Stimulated activated CD8-positive, alpha-beta memory T cell treated with anti-CD3 and anti-CD28 coated beads, Interleukin-7, amount 100 ng/mL, for 24 hours (primary cell): ENCODE measurements at places on chromosomes 1 and 21.

GRCh38 chr1:231407547-231408396, 14.3 kb downstream of the EGLN1 start:
- no peak for DNase-seq

- DNase-seq = no peak
Observed at GRCh38 chr1:99737016-99737415, 29.4 kb downstream of the FRRS1 start.

DNA sequence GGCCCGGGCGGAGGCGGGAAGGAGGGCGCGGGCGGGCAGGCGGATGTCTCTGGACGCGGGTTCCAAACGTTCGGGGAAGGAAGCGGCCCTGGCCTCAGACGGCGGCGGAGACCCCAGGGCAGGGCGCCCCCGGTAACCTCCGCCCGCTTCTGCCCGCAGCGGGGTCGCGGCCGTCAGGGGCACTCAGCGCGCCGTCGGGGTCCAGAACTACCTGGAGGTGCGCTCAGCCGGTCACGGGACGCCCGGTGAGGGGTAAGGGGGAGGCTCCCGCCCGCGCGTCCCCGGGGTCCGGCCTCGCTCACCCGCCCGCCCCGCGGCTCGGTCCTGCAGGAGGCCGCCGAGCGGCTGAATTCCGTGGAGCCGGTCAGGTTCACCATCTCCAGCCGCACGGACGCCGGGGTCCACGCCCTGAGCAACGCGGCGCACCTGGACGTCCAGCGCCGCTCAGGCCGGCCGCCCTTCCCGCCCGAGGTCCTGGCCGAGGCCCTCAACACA, 406 bp downstream of the PUSL1 start:
- no peak for DNase-seq

DNA sequence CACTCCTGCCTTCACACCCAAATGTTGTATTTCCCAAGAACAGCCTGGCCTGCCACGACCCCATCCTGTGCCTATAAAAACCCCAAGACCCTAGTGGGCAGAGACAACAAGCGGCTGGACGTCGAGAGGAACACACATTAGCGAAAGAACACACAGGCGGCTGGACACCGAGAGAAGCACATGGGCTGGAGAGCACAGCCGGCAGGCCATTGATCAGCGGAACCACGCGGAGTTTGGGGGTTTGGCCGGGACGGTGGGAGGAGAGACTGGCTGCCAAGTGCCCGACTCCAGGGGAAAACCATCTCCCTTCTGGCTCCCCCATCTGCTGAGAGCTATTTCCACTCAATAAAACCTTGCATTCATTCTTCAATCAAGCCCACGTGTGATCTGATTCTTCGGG, 10.4 kb upstream of the DESI2 start:
- no peak for DNase-seq

DNA sequence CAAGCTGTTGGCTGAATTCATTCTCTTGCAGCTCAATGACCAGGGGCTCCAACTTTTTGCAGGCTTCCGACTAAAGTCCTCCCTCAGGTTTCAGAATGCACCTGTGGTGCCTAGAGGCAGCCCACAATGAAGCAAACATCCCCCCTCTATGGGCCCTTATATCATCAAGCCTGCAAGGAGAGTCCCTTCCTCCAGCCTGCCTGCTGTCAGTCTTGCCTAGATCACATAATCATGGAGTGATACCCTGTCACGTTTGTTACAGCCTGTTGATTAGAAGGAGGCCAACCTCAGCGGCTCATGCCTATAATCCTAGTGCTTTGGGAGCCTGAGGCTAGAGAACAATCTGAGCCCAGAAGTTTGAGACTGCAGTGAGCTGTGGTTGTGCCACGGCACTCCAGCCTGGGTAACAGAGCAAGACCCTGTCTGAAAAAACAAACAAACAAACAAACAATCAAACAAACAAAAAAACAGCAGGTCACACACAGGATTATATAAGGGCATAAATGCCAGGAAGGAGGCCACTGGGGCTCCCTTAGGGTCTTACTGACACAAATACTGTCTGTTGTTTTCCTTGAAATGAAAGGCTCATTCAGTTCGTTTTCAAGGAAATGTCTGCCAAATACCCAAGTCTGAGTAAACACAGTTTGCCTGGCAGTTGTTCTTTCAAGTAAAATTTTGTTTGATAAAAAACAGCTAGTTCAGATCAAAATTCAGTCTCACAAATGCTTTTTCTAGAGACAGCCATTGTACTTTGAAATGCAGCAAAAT, 4.7 kb upstream of the SPRR3 start:
- no peak for DNase-seq

GRCh38 chr1:180143359-180143758, 11.3 kb upstream of the QSOX1 start:
- DNase-seq = no peak

DNA sequence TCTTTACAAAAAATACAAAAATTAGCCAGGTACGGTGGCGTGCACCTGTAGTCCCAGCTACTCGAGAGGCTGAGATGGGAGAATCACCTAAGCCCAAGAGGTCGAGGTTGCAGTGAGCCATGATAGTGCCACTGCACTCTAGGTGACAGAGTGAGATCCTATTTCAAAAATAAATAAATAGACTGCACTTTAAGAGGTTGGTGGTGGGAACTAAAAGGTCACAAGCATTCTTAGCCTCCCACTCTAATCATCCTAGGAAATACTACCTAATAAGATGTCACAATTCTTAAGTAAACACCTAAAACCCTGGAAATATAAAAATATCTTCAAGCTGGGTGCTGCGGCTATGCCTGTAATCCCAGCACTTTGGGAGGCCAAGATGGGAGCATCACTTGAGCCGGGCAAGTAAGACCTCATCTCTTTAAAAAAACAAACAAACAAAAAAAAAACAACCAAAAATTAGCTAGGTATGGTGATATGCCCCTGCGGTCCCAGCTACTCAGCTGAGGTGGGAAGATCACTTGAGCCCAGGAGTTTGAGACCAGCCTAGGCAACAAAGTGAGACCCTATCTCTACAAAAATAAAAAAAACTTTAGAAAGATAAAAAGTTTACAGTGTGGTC, 4.1 kb downstream of the DCAF8 start:
- no peak for DNase-seq

- DNase-seq = no peak
Observed at GRCh38 chr1:19110257-19110927, 99.7 kb downstream of the UBR4 start.

DNA sequence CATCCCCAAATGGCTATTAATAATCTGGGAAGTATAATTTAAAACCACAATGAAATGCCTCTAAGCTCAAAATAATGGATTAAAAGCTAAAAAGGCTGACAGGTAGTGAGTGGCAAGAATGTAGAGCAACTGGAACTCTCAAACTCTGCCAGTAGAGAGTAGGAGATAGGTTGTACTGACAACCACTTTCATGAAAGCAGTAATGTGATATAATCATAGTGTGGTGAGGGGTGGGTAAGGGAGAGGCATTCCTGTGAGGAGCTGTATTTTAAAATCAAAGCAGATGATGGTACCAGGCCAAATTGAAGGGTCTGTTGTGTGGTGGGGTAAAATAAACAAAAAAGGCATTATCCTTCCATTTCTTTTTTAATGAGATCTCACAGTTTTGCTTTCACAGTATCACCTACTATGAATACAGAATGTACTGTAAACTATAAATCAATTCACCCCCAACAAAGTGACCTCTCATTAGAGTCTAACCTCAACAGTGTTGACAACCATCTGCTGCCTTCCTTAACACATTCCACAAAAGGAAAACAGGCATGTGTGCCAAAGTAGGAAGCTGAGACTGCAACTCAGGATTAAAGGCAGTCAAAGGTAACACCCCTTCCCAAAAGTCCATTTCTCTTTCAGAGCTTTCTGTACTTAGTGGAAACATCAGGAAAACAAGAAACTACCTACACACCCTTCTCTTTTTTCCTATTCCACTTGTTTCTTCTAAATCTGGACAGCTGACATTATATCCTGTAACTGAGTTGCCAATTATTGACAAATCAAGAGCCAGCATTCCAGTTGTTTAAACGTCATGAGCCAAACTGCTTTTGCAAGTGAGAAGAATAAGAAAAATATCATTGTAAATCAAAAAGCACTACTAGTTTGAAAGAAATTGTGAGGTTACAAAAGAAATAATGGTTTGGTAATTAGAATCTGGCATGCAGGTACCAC, 130.8 kb downstream of the FAF1 start:
- no peak for DNase-seq

- DNase-seq = no peak
Observed at GRCh38 chr1:18599086-18599485, 31.6 kb upstream of the PAX7 start.

DNA sequence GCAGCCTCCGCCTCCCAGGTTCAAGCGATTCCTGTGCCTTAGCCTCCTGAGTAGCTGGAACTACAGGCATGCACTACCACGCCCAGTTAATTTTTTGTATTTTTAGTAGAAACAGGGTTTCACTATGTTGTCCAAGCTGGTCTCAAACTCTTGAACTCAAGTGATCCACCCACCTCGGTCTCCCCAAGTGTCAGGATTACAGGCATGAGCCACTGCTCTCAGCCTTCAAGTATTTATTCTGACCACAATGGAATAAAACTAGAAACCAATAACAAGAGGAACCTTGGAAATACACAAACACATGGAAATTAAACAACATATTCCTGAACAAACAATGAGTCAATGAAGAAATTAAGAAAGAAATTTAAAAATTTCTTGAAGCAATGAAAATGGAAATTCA, 32.7 kb upstream of the DR1 start:
- DNase-seq = no peak

- DNase-seq = no peak
Observed at GRCh38 chr1:30657131-30658013, 66.0 kb downstream of the MATN1 start.

GRCh38 chr1:86975993-86976550, 61.6 kb downstream of the HS2ST1 start:
- DNase-seq = no peak

GRCh38 chr1:48499211-48499735, 27.3 kb upstream of the SPATA6 start:
- no peak for DNase-seq

DNA sequence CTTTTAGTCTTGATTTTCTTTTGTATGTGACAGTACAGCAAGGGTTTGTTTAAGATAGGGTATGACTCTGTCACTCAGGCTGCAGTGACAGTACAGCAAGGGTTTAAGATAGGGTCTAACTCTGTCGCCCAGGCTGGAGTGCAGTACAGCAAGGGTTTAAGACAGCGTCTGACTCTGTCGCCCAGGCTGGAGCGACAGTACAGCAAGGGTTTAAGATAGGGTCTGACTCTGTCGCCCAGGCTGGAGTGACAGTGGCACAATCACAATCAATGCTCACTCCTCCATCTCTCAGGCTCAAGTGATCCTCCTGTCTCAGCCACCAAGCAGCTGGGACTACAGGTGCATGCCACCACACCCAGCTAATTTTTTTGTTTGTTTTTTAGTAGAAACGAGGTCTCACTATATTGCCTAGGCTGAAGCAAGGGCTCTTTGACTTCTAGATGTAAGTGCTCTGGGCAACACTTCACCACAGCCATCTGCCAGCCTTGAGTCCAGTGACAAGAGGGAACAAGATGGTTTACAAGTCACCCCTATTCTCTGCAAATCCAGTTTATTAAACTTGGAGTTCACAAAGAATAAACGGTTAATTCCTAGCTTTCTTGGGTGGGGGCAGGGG, 965 bp upstream of the SH2D5 start:
- DNase-seq = no peak

DNA sequence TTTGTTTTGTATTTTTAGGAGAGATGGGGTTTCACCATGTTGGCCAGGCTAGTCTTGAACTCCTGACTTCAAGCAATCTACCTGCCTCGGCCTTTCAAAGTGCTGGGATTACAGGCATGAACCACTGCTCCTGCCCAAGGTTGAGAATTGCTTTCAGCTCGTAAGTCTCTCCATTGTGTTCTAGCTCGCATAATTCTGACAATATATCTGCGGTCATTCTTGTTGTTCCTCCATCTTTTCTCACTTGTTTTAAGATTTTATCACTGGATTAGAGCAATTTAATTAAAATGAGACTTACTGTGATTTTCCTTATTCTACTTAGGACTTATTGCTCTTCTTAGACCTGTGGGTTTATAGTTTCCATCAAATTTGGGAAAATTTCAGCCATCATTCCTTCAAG, 102.9 kb downstream of the AHCTF1 start:
- no peak for DNase-seq

GRCh38 chr1:11967028-11967547, 13.2 kb upstream of the MFN2 start:
- no peak for DNase-seq

GRCh38 chr1:44817771-44818495, 9.6 kb downstream of the BTBD19 start:
- no peak for DNase-seq

DNA sequence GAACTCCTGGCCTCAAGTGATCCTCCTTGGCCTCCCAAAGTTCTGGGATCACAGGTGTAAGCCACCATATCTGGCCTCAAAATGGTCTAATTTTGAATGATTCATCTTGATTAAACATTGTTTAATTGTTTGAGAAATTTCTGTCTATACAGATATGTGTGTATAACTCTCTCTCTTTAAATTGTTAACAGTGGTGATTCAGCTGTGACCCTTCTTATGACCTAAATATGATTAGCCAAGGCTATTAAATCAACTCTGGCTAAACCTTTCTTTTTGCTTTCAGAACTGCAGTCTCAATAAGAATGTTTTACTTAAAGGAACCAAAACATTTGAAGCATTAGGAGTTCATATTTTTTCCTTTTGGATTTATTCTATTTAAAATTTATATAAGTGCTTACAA, 19.2 kb upstream of the B3GALT5 start:
- DNase-seq = no peak

DNA sequence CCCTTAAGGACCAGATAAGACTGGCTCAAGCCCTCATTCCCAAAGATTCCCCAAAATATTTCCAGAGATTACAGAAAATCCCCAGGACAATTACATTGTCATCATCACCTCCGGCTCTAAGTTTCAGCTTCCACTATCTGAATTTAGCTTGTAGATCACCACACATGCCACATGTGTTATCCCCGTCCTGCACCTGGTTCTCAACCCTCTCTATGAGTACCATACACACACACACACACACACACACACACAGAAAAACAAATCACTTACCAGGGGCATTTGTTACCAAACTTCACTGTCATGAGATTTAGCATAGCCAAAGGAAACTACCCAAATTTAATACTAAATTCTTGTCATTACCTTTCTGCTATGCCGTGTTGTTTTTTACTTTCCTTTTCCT, 15.4 kb upstream of the TSPAN1 start:
- DNase-seq = no peak

DNA sequence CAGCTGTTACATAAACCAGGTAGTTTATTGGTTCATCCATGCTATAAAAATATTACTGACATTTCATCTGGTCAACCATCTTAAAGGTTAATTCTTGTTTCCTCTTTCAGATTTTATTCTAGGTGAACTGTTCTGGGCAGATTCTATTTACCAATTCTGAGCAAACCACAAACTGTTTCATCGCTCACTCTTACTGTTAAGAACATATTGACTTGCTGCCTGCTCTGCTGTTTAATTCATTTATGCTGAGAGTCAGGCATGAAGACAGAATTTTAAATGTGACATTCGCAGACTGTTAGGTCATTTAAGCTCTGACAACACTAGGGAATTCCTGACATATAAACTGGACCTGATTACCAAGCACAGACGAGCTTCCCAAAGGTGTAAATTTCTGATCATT, 98.3 kb downstream of the PIGK start:
- no peak for DNase-seq
